ENCODE measurements at places on chromosomes 2 and 18.

DNA sequence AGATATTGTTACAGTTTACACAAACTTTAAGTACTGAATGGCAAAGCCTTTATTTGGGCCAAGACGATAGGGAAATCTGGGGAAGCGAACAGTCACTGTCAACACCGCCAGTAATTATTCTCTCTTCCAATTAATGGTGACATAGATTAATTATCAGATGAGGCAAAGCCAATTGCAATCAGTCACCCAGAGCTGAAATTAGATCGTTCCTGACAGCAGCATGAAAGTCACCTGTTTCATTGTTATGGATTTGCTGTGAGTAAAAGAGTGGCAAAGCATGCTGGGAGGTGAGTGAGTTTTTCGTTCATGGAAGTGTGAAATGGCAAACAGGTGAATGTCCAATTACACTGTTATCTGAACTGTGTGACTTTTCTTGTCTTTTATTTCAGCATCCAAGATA lies 164.8 kb upstream of the KLHL14 start:
- no peak for DNase-seq

- DNase-seq: no peak
These were observed 323.5 kb upstream of the TANK start for GRCh38 chr2:160836755-160837154.

GRCh38 chr2:113104054-113104611 lies 23.3 kb upstream of the IL1RN start:
- DNase-seq: no peak

GRCh38 chr2:48583961-48584360 lies 33.7 kb upstream of the GTF2A1L start:
- DNase-seq: no peak

- no peak for DNase-seq
These were observed 14.4 kb downstream of the COPS9 start for GRCh38 chr2:240121675-240122074.

DNA sequence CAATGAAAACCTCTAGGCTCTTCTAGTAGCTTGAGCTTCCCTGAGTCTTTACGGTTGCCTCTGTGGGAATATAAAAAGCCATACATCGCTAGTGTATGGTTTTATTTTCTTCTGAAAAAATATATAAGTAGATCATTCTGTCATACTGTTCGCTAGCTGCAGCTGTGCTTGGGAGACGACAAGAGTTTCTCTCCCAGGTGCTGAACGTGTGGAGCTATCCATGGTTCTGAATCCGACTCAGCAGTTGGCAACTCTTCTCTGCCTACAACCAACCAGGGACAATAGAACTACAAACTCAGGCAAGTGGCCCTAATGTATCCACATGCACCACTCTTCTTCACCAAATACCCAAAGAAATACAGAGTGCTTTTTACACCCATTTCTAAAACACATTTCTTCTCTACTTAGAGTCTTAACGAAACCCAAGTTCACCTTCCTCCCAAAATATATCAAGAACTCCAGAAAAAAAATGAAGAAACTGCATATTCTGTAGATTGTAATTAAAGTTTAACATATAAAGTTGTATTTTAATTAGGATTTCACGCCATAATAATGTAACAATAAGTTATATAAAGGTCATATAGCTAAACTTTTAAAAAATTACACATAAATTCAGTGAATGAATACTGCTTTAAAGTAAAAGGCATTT lies 2.2 kb upstream of the KCNH7 start:
- DNase-seq: no peak

DNA sequence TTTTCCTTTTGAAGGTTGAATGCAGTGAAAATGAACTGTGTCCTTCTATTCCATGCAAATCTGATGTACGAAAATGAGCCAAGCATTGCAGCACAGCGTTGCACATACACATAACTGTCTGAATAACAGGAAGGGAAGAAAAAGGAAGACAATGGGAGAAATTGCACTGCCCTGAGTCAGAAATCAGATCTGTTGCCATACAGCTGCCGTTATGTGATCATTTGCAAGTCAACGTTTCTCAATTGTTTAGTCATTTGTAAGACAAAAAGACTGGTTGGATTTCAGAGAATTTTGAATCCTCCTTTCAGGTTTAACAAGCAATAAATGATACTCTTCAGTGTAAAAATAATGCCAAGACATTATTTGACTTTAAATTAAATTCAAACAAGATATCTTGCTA lies 284.1 kb downstream of the DSEL start:
- DNase-seq: no peak

DNA sequence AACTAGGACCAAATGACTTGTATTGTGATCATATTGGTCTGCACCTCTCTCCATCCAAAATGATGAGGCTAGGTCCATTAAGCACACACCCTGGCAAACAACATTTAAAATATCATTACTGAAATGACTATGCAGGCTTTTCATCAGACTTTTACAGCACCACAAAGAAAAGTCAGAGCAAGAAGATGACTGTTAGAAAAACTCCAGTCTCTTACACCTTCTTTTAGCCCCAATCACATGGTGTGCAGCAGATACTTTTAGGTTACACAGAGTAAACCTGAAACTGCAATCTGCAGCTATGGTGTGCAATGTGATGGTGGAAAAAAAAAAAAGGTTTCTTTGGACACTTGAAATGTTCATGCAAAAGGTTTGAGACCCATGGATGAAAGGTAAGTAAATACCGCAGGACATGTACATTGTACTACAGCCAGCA lies 5.4 kb upstream of the POLI start:
- DNase-seq: no peak
